ENCODE measurements at places on chromosomes 12 and 14.

- DNase-seq, result no peak
Measured at GRCh38 chr14:94407906-94408305, 19.5 kb upstream of the SERPINA1 start.

DNA sequence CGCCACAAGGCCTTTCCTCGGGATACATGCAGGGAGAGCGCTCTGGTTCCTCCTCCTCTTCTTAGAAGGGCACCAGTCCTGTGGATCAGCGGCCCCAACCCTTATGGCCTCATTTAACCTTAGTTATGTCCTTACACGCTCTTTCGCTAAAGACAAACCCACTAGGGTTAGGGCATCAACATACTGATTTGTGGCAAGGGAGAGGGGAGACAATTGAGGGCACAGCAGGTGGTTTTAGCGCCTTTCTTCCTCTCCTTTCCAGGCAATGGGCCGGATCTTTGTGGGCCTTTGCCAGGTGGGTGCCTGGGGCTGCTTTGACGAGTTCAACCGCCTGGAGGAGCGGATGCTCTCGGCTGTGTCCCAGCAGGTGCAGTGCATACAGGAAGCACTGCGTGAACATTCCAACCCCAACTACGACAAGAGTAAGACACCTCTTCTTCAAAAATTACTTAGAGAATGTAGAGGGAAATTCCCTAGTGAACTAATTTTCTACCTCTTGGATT lies 43.6 kb downstream of the DYNC1H1 start:
- DNase-seq, result no peak

DNA sequence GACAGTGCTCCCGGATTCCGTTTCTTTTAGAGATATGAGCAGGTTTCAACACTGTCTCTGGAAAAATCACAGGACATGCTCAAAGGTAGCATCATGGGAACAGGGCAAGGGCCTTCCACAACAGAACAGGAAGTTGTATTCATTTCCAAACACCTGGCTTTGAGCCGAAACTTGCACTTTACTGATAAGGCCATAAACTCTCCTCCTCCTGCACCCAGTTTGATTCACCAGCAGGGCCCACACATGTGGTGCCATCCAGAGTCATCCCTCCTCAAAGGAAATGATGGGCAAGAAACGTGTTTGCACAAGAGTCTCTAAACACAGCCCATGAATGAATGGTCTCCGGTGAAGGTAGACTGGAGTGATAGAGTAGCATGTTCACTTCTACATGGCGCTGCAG lies 268.4 kb upstream of the FKBP4 start:
- no peak for DNase-seq

DNA sequence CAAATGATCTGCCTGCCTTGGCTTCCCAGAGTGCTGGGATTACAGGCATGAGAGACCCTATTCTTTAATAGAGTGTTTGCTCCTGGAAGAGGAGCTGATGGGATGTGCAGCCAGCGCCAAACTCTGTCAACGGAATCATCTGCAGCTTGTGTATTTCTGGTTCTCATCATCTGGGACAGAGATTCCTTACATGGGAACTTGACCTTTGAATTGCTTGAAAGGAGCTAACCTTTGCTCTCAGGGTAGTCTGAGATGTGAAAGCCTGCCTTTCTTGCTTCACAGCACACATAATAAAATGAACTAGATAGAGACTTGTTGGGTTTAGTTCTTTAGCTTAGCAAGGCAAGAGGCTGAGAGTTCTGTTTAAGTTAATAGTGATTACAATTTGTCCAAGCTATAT lies 120.0 kb downstream of the OTOGL start:
- no peak for DNase-seq

DNA sequence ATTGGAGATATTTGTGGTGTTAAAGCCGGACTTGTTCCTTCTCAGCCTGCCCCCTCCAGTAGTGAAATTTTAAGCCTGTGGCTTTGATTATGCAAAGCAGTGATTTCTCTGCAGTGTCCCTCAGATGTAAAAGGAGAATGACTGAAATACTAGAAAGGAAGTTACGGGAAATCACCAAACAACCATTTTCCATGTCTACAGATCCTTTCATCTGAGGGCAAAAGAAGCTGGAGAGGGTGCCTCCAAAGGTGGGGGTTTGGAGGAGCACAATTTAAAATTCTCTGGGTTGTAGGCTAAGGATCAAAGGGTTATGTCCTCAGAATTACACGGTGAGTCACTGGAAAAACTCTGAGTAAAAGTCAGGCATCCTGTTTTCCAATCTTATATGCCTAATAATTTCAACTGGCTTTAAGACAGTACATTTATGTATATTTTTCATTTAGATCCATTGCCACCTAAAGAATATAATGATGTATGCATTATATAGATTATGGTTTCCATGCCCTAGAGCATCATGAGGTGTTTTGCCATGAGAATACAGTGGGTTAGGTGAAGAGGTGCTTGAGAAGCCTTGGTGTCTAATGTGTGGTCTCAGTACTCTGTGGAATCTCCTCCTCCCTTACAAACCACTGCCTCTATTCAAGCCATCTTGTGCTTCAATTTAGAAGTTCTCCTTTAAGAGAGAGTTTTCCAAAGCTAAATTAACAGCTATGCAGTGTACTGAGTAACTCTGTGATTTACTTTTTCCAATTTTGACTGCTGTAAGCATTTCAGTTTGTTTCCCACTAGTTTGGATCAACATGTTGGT lies 362.1 kb downstream of the RAD51B start:
- no peak for DNase-seq

DNA sequence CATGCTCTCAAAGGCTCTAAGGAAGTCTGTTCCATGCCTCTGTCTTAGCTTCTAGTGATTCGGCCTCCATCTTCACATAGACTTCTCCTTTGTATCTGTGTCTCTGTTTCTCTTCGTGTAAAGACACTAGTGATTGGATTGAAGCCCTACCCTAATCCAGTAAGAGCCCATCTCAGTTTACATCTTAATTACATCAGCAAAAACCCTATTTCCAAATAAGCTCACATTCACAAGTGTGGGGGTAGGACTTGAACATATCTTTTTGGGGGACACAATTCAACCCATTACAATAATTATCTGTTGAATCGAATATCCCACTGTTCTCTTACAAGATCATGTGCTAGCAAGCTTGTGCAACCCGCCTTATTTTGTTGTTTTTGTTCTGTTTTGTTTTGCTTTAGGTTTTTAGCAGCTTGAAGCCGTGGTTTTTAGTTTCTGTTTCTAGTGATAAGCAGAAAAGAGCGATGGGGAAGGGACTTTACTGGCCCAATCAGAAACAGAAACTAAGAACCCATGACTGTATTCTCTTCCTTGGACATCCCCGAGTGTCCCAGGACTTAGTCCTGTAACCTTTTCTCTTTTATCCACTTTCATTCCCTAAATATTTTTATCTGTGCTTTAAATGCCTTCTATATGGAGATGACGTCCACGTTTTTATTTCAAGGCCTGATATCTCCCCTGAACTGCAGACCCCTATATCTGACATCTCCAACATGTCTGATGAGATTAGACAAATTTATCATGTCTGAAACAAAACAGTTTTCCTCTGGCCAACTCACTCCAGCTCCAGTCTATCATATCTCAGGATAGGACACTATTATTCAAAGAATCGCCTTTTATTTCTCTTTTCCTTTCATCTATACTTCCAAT lies 353.0 kb downstream of the CCDC91 start:
- DNase-seq, result no peak

- DNase-seq, result peak; percentile 9
Measured at GRCh38 chr12:87155621-87156020, 873.6 kb downstream of the C12orf50 start.
